Type B pancreatic cell (in vitro differentiated cells): ENCODE measurements at places on chromosomes 16 and 17. TPM values are rescaled to one million over a fixed set of nuclear protein-coding genes. Genes with fewer than 3 reads are reported as not detected.

GRCh38 chr16:17343028-17343427 is 127.7 kb downstream of the XYLT1 start:
- peaks cover 11% of the 10 kb centered on the region for H3K4me1 ChIP-seq
- DNase-seq = no peak
- H3K27me3 ChIP-seq = no peaks in the 10 kb centered on the region
- H3K36me3 ChIP-seq = peaks cover 8% of the 10 kb centered on the region
- H3K27ac ChIP-seq = no peak overlapping the region

DNA sequence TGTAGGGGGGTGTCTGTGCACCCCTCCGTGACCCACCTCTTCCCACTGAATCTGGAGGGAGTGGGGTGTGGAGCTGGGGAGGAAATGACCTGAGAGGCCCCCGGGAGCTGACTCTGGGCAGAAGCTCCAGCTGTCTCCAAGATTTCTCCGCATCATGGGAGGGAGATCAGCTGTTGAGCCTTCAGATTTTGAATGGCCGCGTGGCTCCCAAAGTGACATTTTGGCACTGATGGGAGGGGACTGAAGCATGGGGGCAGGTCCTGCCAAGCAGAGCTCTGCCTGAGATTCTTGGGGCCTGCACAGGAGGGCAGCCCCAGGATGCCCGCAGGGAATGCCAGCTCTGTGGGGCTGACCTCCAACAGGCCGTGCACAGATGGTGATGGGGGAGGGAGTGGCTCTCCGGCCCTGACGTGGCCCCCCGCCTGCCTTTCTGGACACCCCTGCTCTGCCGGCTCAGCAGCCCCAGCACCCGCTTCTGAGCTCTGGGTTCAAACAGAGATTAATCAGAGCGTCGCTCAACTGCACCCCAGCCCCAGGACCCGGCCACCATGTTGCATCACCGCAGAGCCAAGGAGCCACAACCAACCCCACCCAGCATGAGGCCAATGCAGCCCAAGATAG is 25.3 kb upstream of the UBE2I start:
- H3K4me3 ChIP-seq = no peak overlapping the region
- no peak overlapping the region for H3K27ac ChIP-seq
- no peak for DNase-seq
- peaks cover 20% of the 10 kb centered on the region for H3K27me3 ChIP-seq

DNA sequence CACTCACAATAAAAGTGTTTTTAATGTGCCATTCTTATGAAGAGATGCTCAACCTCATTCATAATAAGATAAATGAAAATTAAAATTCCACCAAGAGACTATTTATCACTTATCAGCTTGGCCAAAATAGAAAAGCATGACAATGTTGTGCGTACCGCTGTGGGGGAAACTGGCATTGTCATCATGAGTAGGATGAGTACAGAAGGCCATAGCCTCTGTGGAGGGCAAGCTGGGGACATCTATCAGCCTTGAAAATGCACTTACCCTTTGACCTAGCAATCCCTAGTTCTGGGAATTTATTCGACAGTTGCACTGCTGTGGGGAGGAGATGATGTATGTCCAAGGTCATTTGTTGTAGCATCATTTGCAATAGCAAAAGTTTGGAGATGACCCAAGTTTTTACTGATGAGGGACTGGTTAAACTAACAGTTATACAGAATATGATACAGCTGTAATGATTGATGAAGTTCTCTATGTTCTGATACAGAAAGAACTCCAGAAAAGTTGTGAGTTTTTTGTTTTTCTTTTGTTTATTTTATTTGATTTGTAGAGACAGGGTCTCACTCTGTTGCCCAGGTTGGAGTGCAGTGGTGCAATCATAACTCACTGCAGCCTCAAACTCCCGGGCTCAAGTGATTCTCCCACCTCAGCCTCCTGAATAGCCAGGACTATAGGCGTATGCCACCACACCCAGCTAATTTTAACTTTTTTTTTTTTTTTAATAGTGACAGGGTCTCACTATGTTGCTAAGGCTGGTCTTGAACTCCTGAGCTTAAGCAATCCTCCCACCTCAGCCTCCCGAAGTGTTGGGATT is 13.7 kb upstream of the PRKCB start:
- H3K27me3 ChIP-seq = peaks cover 30% of the 10 kb centered on the region
- H3K4me1 ChIP-seq = no peaks in the 10 kb centered on the region
- no peak overlapping the region for H3K4me3 ChIP-seq
- no peak for DNase-seq
- H3K36me3 ChIP-seq = no peaks in the 10 kb centered on the region

DNA sequence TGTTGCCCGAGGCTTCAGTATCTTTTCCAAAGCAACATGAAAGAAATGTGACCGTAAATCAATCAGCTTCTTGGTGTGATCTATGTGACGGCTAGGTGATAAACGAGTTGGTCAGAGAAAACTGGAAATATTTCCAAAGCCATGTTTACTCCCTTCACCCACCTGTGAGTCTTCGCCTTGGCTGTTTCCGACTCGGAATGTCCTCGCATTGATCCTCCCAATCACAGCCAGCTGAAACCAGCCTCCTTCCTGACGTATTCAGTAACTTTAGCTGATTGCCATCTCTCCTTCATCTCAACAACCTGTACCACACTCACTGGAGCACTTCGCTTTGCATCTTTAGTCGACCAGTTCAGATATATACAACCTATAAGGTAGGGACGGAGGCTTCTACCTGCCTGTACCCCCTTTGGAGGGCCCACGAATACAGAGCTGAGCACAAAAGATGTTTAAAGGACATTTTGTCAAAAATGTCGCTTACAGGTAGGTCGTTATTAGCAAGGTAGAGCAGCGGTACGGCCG is 705 bp downstream of the KRABD2 start:
- no peak for DNase-seq
- H3K4me3 ChIP-seq = peak overlapping the region; percentile 87
- peak overlapping the region; percentile 93 for H3K27ac ChIP-seq
- H3K27me3 ChIP-seq = no peaks in the 10 kb centered on the region
- H3K36me3 ChIP-seq = peaks cover 17% of the 10 kb centered on the region

- peaks cover 5% of the 10 kb centered on the region for H3K4me1 ChIP-seq
- no peaks in the 10 kb centered on the region for H3K36me3 ChIP-seq
- H3K27ac ChIP-seq = no peak overlapping the region
- no peak overlapping the region for H3K4me3 ChIP-seq
- DNase-seq = no peak
- no peaks in the 10 kb centered on the region for H3K27me3 ChIP-seq
Measured at GRCh38 chr17:64439956-64440355, 9.0 kb upstream of the MILR1 start.

- H3K4me3 ChIP-seq = peak overlapping the region; percentile 62
- DNase-seq = no peak
- H3K27ac ChIP-seq = peak overlapping the region; percentile 86
- peaks cover 4% of the 10 kb centered on the region for H3K36me3 ChIP-seq
- peaks cover 39% of the 10 kb centered on the region for H3K4me1 ChIP-seq
Measured at GRCh38 chr17:78351449-78352006, 8.3 kb downstream of the SOCS3 start.

- DNase-seq = no peak
- H3K4me3 ChIP-seq = no peak overlapping the region
- peaks cover 15% of the 10 kb centered on the region for H3K4me1 ChIP-seq
- no peak overlapping the region for H3K27ac ChIP-seq
- H3K36me3 ChIP-seq = peaks cover 35% of the 10 kb centered on the region
Measured at GRCh38 chr17:46212634-46213435, 19.6 kb upstream of the KANSL1 start.

DNA sequence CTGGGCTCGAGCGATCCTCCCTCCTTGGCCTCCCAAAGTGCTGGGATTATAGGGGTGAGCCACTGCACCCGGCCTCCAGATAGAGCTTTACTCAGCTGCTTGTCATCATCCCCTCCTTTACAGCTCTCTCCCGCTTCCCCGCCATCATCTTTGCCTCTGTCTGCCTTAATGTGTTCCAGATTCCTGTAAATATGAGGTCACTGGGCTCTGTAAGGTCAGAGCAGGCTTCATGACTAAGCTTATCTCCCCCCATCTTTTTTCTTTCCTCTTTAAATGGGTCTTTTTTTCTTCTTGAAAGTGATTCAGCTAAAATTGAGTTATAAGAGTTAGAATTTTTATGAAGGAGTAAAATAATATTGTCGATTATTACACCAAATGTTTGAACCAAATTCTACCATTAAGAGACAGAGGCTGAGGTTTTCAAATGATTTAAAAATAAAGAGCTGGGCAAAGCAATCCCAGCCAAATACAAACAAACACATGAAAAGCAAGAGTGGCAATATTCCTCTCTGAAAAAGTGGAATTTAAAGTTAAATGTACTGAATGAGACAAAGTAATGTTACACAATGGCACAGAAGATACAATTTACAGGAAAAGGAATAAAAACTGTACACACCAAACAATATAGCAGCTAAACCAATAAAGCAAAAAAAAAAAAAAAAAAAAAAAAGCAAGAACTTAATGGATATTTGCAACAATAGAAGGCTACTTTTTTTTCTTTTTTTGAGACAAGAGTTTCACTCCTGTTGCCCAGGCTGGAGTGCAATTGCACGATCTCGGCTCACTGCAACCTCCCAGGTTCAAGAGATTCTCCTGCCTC is 62.1 kb downstream of the CRISPLD2 start:
- H3K36me3 ChIP-seq = peaks cover 29% of the 10 kb centered on the region
- H3K4me1 ChIP-seq = peaks cover 51% of the 10 kb centered on the region
- no peaks in the 10 kb centered on the region for H3K27me3 ChIP-seq
- H3K27ac ChIP-seq = peak overlapping the region; percentile 60
- H3K4me3 ChIP-seq = peak overlapping the region; percentile 13

DNA sequence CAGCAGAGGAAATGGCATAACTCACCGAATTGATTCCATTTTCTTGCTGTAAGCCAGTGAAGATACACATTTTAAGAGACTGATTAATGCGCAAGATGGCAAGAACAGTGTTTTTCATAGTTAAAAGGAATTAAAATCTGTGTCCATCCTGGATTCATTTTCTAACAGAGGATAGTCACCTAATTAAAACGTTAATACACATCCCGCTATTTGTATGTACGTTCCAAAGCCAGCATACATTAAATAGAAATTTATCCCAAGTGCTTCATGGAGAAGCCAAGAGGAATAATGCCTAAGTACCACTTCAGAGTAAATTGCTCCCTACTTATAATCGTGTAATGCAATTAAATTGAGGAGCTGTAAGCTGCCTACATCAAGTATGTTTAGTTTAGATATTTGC is 49.9 kb downstream of the RBFOX1 start:
- DNase-seq = no peak
- H3K36me3 ChIP-seq = no peaks in the 10 kb centered on the region
- no peak overlapping the region for H3K27ac ChIP-seq
- no peak overlapping the region for H3K4me3 ChIP-seq

- H3K4me1 ChIP-seq = peaks cover 8% of the 10 kb centered on the region
- no peaks in the 10 kb centered on the region for H3K36me3 ChIP-seq
- DNase-seq = no peak
Measured at GRCh38 chr17:71098071-71098470, 928.7 kb downstream of the KCNJ2 start.

DNA sequence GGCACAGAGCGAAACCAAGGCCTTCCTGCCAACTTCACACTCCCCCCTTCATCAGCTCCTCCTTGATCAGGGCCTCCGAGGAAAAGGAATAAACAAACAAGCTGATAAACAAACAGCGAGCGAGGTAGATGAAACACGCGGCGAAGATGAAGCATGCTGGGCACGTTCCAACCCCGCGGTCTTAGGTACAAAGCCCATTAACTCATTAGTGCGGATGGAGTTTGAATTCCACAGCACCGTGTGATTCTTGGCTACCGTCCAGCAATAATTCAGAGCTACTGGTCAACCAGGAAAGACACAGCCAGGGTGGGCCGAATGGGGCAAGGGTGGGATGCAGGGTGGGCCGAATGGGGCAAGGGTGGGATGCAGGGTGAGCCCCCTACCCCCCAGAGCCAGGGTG is 67.3 kb downstream of the RBFOX3 start:
- no peak overlapping the region for H3K27ac ChIP-seq
- no peaks in the 10 kb centered on the region for H3K4me1 ChIP-seq
- no peak overlapping the region for H3K4me3 ChIP-seq
- peaks cover 34% of the 10 kb centered on the region for H3K27me3 ChIP-seq
- no peak for DNase-seq

DNA sequence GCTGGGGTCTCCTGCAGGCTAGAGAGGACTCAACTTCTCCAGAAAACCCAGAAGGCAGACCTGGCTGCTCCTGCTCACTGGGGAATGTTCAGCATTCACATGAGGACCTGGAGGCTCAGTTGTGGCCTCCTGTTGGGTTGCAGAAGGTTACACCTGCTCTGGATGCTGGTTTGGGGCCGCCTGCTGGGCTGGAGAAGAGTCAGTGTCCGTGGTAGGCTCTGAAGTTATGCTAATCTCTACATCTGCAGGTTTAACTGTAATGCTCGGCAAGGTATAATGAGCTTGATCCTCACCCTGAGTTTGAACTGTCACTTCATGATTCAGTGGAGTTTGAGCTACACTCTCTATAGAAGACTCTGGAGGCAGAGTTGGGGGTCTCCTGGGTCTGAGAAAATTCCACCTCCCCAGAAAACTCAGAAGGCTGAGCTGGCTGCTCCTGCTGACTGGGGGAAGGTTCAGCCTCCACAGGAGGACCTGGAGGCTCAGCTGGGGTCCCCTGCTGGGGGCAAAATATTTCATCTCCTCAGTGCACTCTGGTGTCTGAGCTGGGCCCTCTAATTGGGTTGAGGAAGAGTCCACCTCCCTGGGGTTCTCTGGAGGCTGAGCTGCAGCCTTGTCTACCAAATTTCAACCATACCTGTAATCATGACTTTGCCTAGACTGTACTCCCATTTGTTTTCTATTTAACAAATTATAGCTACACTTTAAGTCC is 23.5 kb downstream of the RDM1 start:
- H3K36me3 ChIP-seq = no peaks in the 10 kb centered on the region
- H3K27me3 ChIP-seq = no peaks in the 10 kb centered on the region
- H3K27ac ChIP-seq = no peak overlapping the region
- DNase-seq = no peak

DNA sequence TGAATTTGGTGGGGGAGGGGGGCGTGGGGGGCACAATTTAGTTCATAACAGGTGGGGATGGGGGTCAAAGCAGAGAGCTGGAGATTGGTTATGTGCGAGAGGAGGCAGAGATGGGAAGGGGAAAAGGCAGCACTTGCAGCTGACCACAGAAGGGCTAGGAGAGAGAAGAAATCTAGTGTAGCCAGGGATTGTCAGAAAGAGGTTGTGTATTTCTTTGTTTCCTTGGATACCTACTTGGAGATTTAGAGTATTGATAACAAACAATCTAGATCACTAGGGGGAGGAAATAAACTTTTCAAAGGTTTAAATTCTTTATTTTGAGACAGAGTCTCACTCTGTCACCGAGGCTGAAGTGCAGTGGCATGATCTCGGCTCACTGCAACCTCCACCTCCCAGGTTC is 47.1 kb upstream of the YPEL2 start:
- H3K4me3 ChIP-seq = no peak overlapping the region
- H3K36me3 ChIP-seq = no peaks in the 10 kb centered on the region
- H3K27me3 ChIP-seq = no peaks in the 10 kb centered on the region
- no peak overlapping the region for H3K27ac ChIP-seq
- no peak for DNase-seq
- H3K4me1 ChIP-seq = no peaks in the 10 kb centered on the region

- no peaks in the 10 kb centered on the region for H3K27me3 ChIP-seq
- H3K27ac ChIP-seq = no peak overlapping the region
- no peaks in the 10 kb centered on the region for H3K36me3 ChIP-seq
- H3K4me3 ChIP-seq = no peak overlapping the region
- peaks cover 20% of the 10 kb centered on the region for H3K4me1 ChIP-seq
- DNase-seq = no peak
Measured at GRCh38 chr16:11409398-11409797, 64.1 kb downstream of the RMI2 start.

Gene PRSS8
- 84.7 and 205 TPM in 2 replicates for total RNA-seq

Gene TMEM235
- total RNA-seq = 0.43 TPM in 1 of 2 replicates, not detected in the other

Gene CDH16
- total RNA-seq = 0.55 and 1.7 TPM in 2 replicates

Gene KRTAP4-4
- total RNA-seq = not detected in 2 replicates

Gene PSME3IP1
- 90.1 and 94.4 TPM in 2 replicates for total RNA-seq

Gene TBC1D3
- not detected in 2 replicates for total RNA-seq

Gene ZSCAN10
- not detected in 2 replicates for total RNA-seq

Gene SCNN1G
- total RNA-seq = 1.3 and 1.4 TPM in 2 replicates

Gene CES2
- total RNA-seq = 44.9 and 54.1 TPM in 2 replicates

Gene KRT32
- 0.17 and 0.83 TPM in 2 replicates for total RNA-seq

Gene NUPR1
- total RNA-seq = 1.2 and 4.8 TPM in 2 replicates

Gene HBQ1
- total RNA-seq = 1.1 and 1.5 TPM in 2 replicates
